Nucleus accumbens (tissue), 56 donors: ENCODE measurements at places on chromosomes 13 and 19.

- no peak for DNase-seq
These were observed 15.4 kb downstream of the AP1M1 start for GRCh38 chr19:16213076-16213475.

DNA sequence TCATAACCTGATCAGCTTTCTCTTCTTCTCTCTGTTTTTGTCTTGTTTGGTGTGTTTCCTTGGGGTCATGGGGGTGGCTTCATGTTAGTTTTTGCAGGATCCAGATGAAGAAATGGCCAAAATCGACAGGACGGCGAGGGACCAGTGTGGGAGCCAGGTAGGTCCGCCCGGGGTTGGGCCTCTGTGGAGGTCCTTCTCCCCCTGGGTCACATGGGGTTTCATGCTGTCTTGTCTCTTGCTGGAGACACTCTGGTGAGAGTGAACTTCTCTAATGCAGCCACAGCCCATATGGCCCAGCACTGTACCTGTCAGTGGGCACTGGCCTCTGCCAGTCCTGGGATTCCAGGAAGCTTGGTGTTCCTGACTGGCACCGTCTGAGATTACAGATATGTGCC lies 1.1 kb downstream of the CCNE1 start:
- no peak for DNase-seq

- DNase-seq = no peak
These were observed 22.9 kb upstream of the ADGRE1 start for GRCh38 chr19:6864325-6864940.

GRCh38 chr13:95444006-95444730 lies 108.4 kb upstream of the CLDN10 start:
- no peak for DNase-seq

DNA sequence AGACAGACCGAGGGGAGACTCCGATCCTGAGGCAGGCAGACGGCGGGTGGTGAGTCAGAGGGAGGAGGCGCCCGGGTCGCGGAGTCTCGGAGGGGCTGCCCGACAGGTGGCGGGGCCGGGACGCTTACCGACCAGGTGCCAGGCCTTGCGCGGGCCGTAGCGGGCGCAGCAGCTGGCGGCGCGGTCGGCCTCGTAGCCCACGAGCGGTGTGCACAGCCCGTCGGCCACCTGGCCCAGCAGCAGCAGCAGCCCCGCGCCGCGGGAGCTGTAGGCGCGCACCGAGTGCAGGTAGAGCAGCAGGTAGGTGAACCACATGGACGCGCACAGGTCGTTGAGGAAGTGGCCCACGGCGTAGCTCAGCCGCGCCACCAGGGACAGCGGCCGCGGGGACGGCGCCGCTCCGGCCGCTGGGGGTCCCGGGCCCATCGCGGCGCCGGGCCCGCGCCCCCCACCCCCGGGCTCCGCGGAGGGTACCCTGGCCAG lies 367 bp downstream of the MFSD12 start:
- no peak for DNase-seq

- DNase-seq = no peak
These were observed 151.2 kb downstream of the DIAPH3 start for GRCh38 chr13:60012488-60012887.

DNA sequence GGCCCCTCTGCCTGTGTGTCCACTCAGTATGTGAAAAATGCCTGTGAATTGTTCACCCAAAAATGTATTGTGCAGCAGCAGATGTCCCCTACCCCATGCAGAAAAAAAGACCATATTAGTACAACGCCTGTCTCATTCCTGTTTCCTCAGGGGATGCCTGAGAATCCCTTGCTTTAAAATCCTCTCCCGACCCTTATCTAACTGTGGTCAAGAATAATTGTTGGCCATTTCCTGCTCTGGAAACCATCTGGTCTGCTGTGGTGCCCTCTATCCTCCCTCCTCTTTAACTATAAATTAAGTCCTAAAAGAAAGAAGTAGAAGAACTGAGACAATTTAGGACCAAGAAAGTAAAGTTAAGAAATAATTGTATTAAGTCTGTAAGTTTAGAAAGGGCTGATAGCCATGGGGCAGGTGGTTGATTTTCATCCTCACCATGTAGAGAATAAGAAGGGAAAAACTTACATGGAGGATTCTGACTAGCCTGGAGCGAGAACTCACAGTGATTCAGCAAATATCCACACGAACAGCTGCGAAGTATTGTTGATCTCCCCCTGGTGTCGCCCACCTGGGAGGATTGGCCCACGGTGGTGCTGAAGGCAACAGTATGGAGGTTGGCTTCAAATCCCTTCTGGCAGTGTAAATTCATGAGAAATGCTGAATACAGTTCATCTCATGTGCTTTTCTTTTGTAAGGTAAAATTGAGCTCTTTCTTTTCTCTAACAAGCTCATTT lies 85.6 kb downstream of the COL4A2 start:
- no peak for DNase-seq

GRCh38 chr19:31268751-31269383 lies 80.4 kb downstream of the TSHZ3 start:
- DNase-seq = no peak

- no peak for DNase-seq
These were observed at the start of gene ADAMTSL5 for GRCh38 chr19:1512671-1513498. ADAMTSL5 (minus strand) TSS chr19:1513019; CDS start chr19:1510943, 2,076 bp downstream.

DNA sequence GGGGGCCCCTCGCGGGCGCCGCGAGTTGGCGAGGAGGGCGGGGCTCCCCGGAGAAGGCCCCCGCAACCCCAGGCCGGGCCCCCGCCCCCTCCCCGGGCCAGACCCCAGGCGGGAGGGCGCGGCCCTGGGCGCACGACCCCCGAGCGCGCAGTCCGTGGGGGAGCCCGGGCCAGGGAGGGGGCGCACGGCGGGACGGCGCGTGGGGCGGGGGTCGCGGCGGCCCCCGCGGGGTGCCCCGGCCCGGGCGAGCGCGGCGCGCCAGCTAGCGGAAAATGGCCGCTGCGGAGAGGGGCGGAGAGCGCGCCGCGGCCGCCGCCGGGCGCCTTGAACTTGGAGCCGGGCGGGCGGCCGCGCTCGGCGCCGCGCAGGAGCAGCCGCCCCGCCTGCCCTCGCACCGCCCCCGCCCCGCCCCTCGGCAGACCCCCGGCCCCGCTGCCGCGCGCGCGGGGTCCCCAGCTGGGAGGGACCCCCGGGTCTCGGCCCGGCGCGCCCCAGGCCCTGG lies 6.4 kb upstream of the NFIC start:
- DNase-seq = no peak

DNA sequence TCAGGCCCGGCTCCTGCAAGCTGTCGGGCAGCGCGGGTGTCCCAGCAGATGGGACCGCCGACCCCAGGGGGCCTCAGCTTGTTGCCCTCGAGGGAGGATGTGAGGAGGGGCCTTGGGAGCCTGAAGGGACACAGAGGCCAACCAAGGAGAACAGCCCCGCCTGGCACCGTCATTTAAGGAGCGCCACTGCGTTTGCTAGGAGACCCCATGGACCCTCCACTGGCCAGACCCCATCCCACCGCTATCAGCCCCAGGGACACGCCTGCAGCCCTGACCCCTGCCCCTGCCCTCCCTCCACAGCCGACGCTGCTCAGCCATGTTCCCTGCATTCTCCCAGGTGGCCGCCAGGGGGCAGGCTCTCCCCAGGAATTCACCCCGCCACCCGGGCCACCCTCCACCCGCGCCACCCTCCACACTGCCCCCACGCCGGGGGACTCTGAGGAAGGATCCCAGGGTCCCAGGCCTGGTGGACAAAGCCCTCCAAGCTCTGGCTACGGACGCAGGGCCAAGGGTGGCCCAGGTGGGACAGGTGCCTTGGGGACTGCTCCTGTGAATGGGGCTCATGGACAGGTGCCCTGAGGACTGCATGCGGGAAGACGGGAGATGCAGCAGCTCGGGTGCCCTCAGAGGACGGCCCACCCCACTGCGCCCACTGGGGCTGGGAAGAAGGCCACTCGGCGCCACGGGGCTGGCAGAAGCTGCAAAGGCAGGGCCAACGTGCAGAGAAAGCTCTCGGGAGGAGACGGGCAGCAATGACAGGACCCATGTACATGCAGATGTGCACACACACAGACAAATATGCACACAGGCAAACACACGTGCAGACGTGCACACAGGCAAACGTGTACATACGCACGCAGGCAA lies 34.4 kb downstream of the PIP5K1C start:
- DNase-seq = peak; percentile 75

DNA sequence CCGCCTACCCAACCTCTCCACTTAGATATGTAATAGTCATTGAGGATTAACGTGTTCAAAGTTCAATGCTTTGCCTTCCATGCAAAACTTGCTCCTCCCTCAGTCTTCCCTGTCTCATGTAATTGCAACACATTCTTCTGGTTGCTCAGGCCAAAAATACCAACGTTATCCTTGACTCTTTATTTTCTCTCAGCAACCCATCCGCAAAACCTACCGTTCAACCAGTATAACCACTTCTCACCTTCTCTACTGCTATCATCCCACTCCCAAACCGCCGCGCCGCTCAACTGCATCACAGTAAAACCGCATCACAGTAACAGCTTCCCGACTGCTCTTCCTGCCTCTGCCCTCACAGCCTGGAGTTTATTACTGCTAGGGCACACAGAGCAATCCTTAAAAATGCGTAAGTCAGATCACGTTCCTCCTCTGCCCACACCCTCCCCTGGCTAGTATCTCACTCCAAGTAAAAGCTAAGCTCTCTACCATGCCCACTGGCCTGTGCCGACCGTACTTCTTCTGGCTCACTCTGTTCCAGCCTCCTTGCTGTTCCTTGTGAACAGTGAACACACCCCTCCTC lies 8.2 kb downstream of the MTIF3 start:
- DNase-seq = no peak

DNA sequence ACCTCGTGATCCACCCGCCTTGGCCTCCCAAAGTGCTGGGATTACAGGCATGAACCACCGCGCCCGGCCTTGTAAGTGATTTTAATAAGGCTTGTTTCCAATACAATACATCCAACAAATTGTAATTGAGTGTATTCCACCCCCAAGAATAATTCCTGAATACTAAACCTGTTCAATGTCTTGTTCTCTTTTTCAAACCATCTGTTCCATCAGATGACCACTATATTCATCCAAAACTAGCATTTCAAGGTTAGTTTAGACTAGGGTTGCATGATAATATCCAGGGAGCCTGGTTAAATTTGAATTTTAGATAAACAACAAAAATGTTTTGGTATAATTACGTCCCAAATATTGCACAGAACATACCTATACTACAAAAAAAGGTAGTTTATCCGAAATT lies 135.4 kb upstream of the WASF3 start:
- DNase-seq = no peak

DNA sequence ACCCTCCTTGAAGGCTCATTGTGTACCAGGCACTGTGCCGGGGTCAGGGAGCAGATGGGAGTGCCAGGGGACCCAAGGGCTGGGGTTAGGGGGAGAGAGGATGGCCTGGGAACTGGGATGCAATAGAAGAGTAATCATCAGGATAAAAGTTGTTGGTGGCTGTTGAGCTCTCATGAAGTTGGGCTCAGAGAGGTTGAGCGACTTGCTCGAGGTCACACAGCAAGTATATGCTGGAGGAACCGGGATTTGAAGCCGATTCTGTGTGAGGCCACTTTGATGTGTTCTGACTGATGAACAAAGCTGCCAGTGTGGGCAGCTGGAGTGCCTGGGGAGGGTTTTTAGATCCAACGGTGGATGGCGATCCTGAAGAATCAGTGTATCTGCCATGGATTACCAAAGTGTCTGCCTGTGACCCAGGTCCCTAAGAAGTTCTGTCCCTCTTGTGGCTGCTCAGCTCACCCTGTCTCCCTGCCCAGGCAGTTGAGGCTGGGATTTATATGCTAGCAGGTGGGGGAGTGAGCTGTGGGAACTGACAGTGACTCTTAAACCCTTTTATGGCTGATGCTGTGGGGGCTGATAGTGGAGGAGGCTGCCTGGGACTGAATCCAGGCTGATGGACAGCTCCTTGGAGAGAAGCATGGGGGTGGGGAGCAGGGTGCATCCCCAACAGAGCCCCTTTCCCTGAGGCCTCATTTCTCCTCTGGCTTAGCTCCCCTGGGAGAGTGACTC lies 8.3 kb downstream of the ARHGEF18 start:
- no peak for DNase-seq
